ENCODE measurements at places on chromosomes 2 and 18.

DNA sequence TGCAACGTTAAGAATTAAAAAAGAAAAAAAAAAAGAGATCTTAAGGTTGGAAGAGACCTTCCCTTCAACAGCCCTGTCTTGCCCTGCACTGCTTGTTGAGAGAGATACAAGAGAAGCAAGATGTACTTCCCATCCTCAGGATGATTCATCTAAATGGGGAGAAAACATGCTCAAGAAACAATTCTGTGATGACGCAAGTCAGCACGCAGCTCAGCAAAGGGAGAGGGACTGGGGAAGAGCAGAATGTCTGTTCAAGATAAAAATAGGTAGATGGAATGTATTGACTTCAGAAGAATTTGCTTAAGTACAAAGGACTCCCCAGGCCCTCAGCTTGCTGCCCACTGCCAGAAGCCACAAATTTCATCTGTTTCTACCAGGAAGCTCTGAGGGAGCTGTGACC is 198.2 kb upstream of the SPRED2 start:
- no peak for DNase-seq

- DNase-seq, result no peak
Observed at GRCh38 chr2:47214990-47215389, 59.9 kb upstream of the STPG4 start.

DNA sequence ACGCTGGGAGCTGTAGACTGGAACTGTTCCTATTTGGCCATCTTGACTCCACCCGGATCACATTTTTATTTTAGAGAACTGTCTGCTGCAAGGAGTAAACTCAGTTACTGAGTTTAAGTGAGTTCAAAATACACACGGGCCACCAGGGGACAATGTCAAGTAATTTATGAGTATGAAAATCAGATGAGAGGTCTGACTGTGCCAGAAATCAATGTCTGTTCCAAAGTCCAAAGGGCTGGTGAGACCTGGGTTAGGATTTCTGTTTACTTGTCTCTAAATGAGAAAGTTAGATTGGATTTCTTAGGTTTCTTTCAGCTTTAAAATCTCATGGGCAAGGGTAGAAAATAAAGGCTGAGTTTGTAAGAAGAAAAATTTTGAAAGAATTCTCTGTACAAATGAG is 465.8 kb upstream of the MEIS1 start:
- DNase-seq, result no peak

DNA sequence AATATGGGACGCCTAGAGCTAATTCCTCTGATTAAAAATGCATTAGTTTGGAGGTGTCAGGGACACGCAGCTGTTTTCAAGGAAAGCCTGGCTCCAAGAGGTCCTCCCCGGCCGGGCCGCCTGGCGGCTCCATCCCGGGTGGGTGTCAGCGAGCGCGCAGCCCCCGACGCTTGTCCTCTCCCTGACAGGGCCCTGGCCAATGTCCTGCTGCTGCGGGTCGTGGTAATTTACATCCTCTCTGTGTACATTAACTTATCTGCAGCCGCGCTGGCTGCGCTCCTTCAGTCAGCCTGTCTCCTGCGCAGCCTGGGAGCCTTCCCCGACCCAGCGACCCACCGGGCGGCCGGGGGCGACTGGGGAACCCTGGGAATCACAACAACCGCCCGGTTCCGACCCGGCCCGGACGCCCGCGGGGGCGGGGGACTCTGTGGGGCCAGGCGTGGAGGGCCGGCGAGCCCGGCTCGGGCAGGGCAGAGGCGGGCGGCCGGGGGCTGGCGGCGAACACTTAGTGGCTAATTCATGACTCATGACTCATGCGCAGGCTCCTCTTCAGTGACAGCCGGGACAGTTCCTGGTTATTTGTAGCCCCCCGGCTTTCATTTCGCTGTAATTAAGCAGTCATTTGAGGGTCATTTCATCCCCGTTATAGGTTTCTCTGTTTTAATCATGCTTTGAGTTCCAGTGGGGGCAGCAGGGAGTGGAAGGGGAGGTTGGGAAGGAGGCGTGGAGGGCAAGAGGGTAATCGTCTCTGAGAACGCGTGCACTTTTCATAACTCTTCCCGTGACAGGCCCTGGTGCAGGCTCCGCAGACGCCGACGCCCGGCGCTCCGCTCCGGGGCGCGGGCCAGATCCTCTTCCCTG is 141.9 kb upstream of the CTAGE1 start:
- DNase-seq, result no peak

- DNase-seq, result no peak
Observed at GRCh38 chr18:50614838-50615237, 55.0 kb downstream of the MAPK4 start.

GRCh38 chr2:31382452-31383120 is 32.0 kb downstream of the XDH start:
- DNase-seq, result no peak

- DNase-seq, result no peak
Observed at GRCh38 chr2:20676353-20677215, 9.6 kb downstream of the GDF7 start.

GRCh38 chr2:119337749-119338148 is 28.9 kb downstream of the C2orf76 start:
- DNase-seq, result no peak

GRCh38 chr2:186612555-186613440 is 22.9 kb downstream of the ITGAV start:
- no peak for DNase-seq

- no peak for DNase-seq
Observed at GRCh38 chr2:142136571-142136970, 5.8 kb upstream of the LRP1B start.

DNA sequence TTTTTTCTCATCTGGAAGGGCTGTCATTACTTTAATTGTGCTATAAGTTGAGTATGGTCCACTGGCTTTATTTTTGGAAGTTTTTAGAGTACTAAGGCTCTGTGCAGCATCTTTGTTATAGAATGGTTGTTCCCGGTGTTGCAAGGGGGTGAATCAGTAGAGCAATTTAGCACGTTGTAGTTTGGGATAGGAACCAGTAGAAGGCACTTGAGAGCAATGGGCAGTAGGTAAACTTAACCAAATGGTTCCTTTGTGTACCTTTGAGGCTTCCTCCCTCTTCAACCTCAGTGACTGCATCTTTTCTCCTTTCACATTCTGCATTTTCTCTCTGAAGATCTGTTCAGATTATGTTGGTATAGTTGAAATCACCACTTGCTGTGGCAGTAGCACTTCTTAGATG is 238.2 kb upstream of the SYT4 start:
- DNase-seq, result no peak

DNA sequence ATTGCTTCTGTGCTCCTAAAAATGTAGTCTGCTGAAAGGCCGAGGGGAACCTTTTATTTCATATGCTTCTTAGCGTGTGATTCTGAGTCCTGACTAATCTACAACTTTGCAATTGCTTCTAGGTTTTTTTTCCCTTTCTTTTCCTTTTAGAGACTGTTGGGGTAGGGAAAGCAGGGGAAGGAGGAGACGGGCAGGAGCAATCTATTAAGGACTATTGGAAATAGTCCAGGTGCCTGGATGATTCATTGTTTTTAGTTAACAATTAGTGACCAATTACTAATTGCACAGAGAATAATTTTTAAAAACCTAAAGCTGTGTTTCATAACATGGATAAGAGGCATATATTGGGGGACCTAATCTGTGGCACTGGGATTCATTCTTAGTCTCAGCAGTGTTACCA is 49.4 kb upstream of the STON1 start:
- DNase-seq, result no peak

- no peak for DNase-seq
Observed at GRCh38 chr18:4748975-4749374, 293.9 kb upstream of the DLGAP1 start.

- DNase-seq, result no peak
Observed at GRCh38 chr2:152546230-152546837, 170.9 kb downstream of the PRPF40A start.

- no peak for DNase-seq
Observed at GRCh38 chr18:877238-877637, 27.4 kb upstream of the ADCYAP1 start.

DNA sequence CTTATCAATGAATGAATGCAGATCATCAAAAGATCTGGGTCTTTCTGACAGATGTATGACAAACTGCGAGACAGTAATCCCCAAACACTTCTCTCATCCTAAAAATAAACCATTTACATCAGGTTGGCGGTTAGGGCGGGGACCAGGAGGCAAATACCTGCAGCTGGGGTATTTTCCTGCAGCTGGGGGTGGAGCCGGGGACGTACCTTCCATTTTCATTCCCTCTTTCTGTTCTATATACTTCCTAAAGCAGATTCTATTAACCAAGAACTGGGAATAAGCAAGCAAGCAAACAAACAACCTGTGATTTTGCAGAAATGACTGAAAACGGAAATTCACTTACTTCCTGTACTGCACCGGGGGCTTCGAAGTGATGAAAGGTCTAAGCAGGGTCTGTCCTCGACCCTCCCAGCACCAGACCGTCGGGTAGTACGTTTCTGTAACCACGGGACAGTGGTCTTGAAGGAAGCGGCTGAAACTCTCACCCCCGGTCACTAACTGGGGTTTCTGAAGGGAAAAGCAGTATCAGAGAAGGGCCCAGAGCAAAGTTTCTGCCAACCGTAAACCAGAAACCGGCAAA is 1.2 kb downstream of the ABHD3 start:
- DNase-seq, result no peak

DNA sequence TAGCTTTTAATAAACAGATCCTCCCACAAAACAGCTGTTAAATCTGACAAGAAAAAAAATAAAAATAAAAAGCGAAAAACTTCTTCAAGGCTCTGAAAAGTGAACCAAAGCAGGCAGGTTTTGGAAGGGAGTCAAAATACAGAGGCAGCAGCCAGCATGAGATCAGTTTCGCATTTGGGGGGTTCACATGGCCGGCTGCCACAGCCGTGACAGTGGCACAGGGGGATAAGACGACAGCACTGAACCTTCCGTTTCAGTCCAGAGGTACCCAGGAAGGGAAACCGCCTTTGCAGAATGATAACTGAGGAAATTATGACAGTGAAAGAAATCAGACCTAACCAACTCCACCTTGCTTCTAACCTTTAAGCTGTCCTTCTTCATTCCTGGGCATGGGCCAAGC is 196.7 kb upstream of the PID1 start:
- DNase-seq, result no peak

GRCh38 chr2:54107903-54108615 is 7.4 kb upstream of the ACYP2 start:
- no peak for DNase-seq

- DNase-seq, result no peak
Observed at GRCh38 chr2:159410276-159410675, 123.8 kb upstream of the WDSUB1 start.

DNA sequence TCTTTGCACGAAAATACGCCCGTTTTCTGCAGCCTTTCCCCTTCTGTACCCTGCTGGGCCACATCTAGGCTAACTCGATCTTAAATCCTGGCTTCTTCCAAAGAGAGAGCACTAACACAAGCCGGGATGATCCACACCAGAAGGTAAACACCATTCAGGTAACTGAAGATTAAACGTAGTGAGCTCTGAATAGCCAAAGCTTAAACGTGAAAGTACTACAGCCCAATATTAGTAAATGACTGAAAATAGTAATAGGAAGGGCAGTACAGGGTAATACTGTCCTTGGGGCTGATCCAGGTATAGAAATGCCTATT is 422 bp upstream of the MRPL53 start:
- no peak for DNase-seq

DNA sequence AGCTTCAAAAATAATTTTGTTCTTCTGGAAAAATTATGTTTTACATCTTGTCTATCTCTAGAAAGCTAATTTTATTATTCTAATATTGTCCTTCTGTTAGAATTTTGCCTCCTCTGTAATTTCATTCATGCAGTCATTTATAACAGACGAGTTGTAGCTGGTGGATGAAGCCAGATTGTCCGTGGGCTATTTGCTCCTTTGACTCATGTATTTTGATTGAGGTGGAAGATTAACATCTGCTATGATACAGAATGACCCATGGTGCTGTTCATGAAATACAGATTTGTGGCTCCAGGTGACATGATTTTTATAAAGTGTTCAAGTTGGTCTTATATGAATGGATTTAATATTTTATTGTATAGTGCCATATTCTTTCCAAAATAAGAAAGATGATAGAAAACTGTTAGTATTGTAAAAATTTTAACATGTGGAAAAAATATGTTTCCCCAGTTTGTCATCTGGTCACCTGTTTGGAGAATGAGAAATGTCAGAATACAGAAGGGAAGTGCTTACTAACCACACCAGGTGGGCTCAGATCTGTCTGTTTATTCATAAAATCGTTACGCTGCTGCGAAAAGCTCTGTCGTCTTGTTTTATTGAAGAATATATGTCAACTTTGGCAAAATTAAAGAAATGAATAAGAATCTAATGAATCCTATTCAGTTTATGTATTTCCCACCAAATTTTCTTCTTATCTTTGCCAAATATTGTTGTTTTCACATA is 20.4 kb upstream of the L3MBTL4 start:
- no peak for DNase-seq

DNA sequence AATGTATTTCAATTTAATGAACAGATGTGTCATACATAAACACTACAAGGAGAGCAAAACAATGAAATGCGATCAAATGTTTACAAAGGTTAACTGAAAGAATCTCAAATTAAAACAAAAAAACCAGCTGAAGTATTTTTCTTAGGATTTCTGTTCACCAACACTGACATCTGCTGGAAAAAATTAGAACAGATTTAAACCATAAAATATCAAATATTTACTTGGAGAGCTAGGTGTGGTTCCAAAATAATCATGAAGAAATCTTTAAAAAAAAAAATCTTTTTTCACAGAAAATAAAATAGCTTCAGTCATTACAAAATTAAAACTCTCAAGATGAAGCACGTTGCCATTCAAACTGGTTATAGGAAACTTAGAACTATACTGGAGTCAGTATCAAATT is 13.8 kb downstream of the MMADHC start:
- DNase-seq, result no peak

- no peak for DNase-seq
Observed at GRCh38 chr2:71330585-71331330, 824 bp upstream of the ZNF638 start.

DNA sequence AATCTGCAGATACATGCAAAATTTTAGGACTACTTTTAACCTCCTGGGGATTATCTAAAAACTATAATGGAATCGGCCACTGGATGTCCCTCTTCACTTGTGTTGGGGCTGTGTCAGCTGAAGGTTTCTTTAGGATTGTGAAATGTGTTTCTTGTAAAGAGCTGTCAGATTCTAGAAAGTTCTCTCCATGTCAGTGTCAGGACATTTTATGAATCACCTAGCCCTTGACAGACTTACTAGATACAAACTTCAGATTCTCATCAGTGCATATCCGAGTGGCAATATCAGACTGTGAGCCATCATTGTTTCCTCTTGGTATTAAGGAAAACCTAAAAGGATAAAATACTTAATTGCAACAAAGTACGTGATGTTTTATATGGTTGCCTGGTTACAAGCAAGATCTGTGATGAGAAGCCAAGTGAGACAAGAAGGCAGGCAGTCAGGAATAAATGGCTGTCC is 107.3 kb downstream of the CPS1 start:
- DNase-seq, result no peak

GRCh38 chr2:45728458-45728942 is 77.0 kb downstream of the PRKCE start:
- no peak for DNase-seq

DNA sequence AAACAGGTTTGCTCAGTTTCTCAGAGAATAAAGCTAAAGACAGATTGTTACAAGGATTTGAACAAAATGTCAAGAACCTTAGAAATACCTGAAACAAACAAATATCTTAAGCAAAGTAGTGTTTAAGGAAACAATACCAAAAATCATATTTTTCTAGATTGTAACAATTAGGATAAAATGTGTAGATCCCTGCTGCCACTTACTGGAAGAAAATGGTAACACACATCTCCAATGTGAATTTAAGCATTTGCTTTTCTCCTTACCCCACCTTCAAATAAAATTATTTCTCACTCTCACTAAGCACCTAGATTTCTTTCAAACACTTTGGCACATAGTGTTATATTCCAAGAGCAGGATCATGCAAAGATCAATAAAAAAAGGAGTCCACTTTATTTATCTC is 34.9 kb downstream of the SUCLG1 start:
- DNase-seq, result no peak
